Stimulated activated CD8-positive, alpha-beta memory T cell treated with anti-CD3 and anti-CD28 coated beads, Interleukin-15, amount 100 ng/mL, for 1 hour (primary cell): ENCODE measurements at places on chromosomes 7 and 10.

- DNase-seq = no peak
Observed at GRCh38 chr10:75228834-75229233, 6.9 kb downstream of the COMTD1 start.

DNA sequence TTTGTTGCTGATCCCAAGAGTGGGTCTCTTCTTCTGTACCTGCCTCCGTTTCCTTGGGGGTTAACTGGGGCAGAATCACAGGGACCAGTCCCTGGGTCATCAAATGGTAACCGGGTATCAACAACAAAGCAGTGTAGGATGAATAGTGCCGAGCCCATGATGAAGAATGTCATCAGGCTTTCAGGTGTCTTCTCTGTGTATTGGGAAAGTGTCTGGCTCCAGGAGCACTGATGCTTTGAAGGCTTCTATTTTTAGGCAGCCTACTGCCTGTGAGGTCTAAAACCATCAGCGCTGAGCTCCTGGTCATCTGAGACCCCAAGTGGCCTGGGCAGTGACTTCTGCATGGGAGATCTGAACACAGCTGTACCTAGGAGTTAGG lies 48.2 kb upstream of the SHH start:
- DNase-seq = no peak

- no peak for DNase-seq
Observed at GRCh38 chr10:30531751-30532530, 97.6 kb downstream of the LYZL2 start.

GRCh38 chr7:68279827-68280400 lies 1283.3 kb downstream of the TYW1 start:
- no peak for DNase-seq

GRCh38 chr10:88116971-88117626 lies 253.7 kb downstream of the PTEN start:
- no peak for DNase-seq

GRCh38 chr7:4610768-4611467 lies 71.2 kb upstream of the FOXK1 start:
- peak; percentile 24 for DNase-seq

DNA sequence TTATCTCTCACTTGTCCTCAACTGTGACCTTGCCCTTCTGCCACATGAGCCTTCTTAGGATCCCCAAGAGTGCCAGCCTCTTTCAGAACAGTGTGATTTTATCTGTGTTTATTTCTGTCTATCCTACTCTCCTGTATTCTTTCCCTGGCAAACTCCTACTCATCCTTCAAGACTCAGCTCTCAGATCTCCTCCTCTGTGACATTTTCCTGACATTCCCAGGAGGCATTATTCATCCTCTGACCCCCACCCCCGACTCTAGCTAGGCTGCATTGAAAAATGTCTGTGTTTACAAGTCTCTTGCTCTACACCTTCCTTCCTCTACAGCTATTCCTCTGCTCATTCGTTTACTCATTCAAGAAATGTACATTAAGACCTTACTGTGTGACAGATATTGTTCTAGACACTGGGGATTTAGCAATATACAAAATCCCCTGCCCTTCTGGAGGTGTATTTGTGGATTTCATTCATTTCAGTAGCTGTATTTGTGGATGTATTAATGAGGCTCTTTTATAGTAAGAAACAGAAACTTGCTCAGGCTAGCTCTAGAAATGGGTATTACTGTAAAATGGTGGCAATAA lies 61.4 kb upstream of the COMTD1 start:
- DNase-seq = no peak

- DNase-seq = no peak
Observed at GRCh38 chr7:23471106-23471859, 992 bp upstream of the IGF2BP3 start.

- DNase-seq = no peak
Observed at GRCh38 chr7:17965603-17966002, 25.3 kb upstream of the SNX13 start.

DNA sequence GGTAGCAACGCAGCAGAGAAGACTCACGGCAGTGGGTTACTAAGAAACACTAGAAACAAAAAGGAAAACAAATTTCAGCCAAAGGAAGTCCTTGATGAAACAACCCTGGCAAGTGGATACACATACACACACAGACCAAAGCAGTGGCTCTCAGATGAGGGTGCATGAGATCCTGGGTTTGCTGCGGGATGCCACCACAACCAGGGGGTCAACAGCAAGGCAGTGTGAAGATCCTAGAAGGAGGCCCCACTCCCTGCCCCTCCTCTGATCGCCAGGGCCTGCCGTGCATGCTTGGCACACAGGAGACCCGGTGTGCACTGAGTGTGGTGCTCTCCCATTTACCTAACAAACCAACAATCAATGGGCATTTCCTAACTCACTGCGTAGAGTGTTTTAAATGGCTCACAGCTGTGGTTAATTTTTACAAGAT lies 252.3 kb upstream of the KLF14 start:
- no peak for DNase-seq

GRCh38 chr7:571096-571717 lies 51.6 kb upstream of the PDGFA start:
- no peak for DNase-seq

DNA sequence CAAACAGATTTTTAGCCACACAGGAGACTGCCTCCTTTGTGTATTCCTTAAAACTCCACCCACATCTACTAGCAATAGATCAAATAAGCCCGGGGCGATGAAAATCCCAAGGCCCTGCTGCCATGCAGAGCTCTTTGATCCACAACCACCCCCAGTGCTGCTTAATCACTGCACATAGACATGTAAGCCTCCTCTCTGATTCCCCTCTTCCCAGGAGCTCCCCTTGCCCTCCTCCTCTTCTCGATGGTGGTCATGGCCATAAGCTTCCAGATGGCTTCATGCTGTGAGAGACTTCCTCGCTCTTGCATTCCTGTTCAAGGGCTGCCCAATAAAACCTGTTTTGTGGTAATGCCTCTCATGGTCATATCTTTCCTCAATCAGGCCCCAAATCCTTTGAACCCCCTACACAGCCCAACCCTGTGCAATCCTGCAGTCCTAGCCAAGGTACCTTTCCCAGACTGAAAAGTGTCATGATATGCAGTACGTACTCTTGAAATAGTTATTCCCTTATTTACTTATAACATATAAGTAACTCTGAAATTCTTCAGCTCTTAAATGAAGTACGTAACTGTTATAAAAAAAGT lies 158.5 kb downstream of the CACNA2D1 start:
- no peak for DNase-seq

DNA sequence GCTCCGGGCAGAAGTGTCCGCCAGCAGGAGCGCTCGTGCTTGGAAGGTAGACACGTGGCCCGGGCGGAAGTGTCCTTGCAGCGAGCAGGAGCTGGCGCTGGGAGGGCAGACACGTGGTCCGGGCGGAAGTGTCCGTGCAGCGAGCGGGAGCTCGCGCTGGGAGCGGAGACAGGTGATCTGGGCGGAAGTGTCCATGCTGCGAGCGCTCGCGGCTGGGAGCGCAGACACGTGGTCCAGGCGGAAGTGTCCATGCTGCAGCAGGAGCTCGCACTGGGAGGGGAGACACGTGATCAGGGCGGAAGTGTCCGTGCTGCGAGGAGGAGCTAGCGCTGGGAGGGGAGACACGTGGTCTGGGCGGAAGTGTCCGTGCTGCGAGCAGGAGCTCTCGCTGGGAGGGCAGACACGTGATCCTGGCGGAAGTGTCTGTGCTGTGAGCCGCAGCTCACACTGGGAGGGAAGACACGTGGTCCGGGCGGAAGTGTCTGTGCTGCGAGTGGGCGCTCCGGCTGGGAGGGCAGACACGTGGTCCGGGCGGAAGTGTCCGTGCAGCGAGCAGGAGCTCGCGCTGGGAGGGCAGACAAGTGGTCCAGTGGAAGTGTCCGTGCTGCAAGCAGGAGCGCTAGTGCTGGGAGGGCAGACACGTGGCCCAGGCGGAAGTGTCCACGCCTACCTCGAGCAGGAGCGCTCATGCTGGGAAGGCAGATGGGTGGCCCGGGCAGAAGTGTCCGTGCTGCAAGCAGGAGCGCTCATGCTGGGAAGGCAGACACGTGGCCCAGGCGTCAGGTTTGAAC lies 41.1 kb upstream of the PRKAR1B start:
- no peak for DNase-seq

GRCh38 chr10:63143987-63144386 lies 10.9 kb downstream of the NRBF2 start:
- DNase-seq = no peak

- no peak for DNase-seq
Observed at GRCh38 chr10:7170626-7171322, 240.1 kb downstream of the SFMBT2 start.

DNA sequence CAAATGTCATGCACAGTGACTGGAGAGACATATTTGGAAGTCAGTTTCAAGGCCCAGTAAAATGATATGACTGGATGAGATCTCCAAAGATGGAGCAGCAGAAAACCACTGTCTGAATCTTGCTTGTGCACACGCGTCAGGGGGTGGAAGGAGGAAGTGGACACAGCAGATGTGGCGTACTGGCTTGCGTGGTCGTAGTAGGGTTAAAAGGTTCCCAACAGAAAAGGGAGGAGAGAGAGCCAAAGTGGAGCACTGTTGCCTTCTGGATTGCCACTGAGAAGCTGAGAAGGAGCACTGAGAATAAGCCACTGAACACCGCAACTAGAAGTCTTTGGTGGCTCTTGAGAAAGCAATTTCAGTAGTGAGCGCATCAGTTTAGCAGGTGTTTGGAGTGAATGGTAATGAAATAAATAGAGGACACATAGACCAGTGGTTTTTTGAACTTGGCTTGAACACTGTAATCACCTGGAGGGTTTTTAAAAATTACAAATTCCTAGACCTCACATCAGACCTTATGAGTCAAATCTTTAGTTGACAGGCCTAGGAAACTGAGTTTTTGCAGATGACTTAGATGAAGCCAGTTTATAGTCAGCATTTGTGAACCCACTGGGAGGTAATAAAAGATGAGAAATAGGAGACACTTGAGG lies 227.3 kb downstream of the PTEN start:
- no peak for DNase-seq

- DNase-seq = no peak
Observed at GRCh38 chr10:31921031-31921430, 7.6 kb downstream of the ARHGAP12 start.
